ENCODE measurements at places on chromosomes 2 and 18. TPM values are rescaled to one million over a fixed set of nuclear protein-coding genes. Genes with fewer than 3 reads are reported as not detected.

TM4SF20 gene
- total RNA-seq, result not detected

- no peak for DNase-seq
Observed at GRCh38 chr2:105919191-105919811, 174.6 kb downstream of the NCK2 start.

DNA sequence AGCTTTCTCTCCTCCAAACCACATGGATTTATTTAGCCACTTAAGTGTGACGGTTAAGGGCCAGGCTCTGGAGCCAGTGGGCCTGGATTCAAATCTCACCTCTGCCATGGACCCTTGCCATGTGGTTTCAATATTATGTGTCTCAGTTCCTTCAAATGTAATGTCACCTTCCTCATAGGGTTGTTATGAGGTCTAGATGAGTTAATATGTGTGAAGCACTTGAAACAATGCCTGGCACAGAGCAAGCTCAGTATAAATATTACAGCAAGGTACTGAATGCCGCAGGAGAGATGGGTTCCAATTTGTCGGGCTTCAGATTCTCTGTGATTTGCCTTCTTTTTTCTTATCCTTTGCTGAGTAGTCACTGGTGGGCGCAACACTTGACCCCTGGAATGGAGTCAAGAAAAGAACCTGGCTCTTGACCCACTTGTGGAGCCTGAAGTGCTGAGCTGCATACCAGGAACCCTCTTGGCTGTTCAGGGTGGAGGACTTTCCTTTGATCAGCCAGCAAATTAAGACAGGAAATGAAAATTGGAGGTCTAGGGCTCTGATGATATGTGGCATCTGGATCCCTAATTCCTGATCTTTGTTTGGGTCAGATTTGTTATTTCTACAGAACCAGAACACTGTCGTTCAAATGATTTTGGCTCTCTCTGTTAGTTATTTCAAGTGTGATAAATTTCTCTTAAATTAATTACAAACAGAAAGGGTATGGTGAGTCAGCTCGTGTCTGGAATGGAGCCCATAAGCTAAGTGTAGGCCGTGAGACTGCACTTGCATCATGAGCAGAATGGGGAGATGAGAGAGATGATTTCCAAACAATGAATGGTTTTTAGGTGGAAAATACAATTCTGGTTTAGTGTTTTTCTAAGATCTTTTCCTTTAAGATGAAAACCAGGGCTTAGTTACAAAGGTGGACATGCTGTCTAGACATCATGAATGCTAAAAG is 293.0 kb downstream of the KCNS3 start:
- no peak for DNase-seq

- DNase-seq, result no peak
Observed at GRCh38 chr18:75829091-75829490, 401.6 kb upstream of the SMIM21 start.

GRCh38 chr2:108377815-108378630 is at the start of gene SULT1C4:
TSS of gene SULT1C4 (plus strand) at chr2:108377954. CDS start at chr2:108378338, 384 bp downstream.
- DNase-seq, result no peak

GRCh38 chr2:12957251-12957650 is 240.5 kb downstream of the TRIB2 start:
- no peak for DNase-seq

Measured in activated T-helper 2 cell treated with anti-CD3 and anti-CD28 coated beads, Interferon-gamma antibody, Interleukin-2, Interleukin-4, amounts not matched to agents 10 μg/mL and 5 μg/mL and 100 μg/mL, durations not matched to agents 14 hours and 24 hours and 36 hours (primary cell).